ENCODE measurements at places on chromosomes 2 and 18.

DNA sequence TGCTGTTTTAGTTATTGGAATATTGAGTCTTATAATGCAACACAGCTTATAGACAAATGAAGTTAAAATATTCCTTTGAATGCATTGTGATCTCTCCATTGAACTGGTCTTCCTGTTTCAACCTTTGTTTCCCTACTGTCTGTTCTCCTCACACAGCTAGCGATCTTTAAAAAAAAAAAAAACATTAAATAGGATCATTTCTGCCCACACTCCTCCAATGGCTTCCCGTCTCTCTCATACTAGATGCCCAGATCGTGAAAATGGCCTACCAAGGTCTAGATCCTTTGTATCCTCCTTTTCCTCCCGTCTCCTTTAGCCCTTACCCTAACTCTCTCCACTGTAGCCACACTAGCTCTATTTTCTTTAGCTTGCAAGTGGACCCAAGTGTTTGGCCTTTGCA is 2.4 kb downstream of the FAM171B start:
- DNase-seq, result no peak

- DNase-seq, result no peak
Measured at GRCh38 chr2:54374591-54375364, 81.3 kb upstream of the SPTBN1 start.

- DNase-seq, result peak; percentile 14
Measured at GRCh38 chr2:238102865-238103264, 2.7 kb downstream of the ESPNL start.

DNA sequence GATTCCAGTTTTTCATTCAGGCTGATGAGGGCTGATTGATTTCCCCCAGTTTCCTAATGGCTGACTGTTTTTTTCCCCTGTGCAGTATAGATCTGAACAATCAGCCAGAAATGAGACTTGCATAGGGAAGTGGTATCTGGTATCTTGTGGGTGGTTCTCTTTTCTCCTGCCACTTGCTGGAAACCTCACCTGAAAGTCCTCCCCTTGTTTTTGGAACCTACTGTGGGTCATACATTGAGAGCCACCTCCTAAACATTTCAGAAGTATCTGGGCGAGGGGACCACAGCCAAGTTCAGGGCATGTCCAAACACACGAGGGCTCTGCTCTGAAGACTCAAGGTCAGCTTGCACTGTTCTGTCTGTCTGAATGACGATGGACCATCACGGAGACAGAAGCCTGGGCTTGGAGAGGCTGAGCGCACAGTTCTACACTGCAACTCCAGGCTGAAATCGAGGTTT is 19.3 kb downstream of the ALPK2 start:
- no peak for DNase-seq

DNA sequence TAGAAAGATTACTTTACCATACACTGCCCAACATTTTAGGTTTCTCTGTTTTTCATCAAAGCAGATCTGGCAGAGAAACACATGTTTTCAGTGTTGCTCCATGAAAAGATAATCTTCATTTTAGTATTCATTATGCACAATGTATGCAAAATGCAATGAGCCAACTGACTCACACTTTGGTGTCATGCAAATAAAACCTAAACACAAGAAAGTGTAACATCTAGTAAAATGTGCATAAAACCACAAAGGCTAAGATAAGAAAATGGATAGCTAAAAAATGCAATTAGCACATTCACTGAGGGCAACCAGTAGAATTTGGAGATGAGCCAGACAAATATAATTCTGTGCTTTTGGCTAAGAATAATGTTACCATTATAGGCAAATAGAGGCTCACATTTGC is 203.5 kb upstream of the UBE2E3 start:
- DNase-seq, result no peak

DNA sequence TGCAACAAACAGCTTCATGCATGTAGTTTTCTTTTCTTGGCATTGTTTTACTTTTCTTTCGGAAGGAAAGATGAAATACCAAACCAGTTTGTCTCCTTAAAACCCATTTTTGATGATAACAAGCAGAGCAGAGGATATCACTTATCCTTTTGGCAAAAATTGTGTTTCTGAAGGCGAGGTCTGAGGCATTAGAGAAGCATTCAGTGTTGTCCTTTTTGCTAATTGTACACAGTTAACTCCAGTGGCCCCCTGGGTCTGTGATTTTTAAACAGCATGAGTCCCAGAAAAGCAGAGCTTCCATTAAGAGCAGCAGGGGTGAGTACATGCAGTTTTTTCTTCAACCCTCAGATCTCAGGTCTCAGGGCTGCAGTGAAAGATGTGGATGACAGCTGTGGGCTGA is 41.3 kb downstream of the TTC39C start:
- DNase-seq, result no peak

- no peak for DNase-seq
Measured at GRCh38 chr2:209391776-209392401, 32.0 kb upstream of the MAP2 start.

DNA sequence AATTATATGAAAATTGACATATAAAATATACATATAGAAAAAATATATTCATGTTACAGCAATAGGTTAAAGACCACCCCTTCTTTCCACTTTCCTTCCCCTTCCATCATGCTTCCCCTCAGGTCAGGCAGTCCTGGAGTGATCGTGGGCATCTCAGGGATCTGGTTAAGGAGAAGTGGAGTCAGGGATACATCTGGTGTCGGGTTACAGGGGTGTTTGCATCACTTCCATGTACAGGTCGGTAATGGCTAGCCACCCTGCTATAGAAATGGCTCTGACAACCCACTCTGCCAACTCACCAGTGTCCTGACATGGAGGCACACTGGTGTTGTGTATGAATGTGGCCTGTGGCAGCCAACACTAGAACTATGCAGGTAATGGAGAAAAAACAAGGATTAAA is 36.3 kb upstream of the LGALSL start:
- no peak for DNase-seq

DNA sequence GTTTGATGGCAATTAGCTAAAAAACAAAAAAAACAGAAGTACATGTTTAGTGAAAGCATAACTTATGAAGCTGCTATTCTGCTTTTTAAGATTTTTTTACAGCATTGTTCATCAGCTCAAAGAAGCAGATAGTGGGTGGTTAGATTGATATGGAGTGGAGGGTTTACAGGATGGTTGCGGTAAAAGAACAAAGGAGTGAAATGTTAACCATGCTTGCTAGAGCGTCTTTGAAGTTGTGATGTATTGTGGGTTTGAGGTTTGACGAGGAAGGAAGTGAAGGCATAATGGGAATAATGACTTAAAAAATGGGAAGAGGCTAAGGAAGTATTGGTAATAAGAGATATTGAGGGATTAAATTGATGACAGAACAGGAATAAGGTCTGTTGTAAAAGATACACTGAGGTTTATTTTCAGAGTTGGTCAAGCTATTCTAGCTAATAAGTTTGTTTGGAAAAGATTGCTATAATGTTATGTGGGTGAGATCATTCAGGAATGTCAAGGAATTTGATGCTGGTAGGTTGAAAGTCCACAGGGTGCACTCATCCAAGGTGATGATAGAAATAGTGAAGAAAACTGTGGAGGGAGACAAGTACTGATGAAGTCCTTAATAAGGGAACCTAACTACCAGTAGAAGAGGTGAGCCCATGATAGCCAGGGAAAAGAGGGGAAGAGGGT is 14.6 kb downstream of the SPOPL start:
- DNase-seq, result no peak

- DNase-seq, result no peak
Measured at GRCh38 chr2:177531706-177532105, 139.1 kb downstream of the AGPS start.

- DNase-seq, result no peak
Measured at GRCh38 chr2:109448946-109449788, 164.6 kb downstream of the SEPTIN10 start.

DNA sequence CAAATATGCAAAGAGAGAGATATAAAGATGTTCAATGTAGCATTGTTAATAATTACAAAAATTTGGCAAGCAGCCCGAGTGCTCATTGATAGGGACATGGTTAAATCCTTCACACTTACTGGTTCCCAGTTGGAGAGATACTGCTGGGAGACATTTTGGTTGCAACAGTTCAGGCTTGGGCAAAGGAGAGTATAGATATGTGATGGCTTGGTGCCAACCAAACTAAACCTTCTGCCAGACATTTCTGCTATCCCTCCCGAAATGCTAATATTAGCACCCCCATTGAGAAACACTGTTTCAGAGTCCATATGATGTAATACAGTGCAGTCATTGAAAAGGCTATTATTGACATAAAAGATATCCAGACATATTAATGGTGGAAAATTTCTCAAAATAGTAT is 11.5 kb downstream of the GEN1 start:
- no peak for DNase-seq

DNA sequence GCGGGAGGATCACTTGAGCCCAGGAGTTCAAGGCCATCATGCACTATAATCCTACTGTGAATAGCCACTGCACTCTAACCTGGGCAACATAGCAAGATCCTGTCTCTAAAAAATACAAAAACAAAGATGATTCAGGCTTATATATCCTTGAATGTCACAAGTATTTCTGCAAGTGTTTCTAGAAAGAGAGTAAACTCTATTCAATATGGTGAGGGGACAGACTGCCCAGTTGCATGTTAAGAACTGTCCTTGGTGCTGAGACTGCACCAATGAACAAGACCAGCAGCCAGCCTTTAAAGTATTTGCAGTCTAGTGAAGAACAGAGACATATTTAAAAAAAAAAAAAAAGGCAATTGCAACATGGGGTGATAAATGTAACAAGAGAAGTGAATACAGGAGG is 16.4 kb downstream of the MAP3K19 start:
- no peak for DNase-seq

DNA sequence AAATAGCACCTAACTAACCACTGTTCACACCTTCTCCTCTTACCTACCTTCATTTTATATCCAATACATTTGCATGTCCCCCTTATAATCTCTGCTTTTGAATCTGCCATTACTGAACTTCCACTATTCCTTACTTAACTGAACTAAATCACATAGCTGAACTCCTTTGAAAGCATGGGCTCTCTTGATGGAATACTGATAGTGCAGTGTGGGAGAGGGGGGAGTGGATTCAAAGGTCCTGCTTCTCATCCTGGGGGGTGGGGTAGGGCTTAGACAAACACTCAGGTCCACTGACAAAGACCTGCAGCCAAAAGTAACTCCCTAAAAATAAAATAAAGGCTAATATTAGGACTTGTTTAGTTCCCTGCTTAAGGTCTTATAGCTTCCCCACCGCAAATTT is 8.6 kb downstream of the MCEE start:
- DNase-seq, result no peak

Data from activated naive CD4-positive, alpha-beta T cell treated with anti-CD3 and anti-CD28 coated beads, Interleukin-2, amount 10 ng/mL, durations not matched to agents 7 days and 5 days (primary cell).